ENCODE measurements at places on chromosomes 6 and 20.

GRCh38 chr6:37487591-37488380, 11.9 kb downstream of the CCDC167 start:
- DNase-seq: no peak

GRCh38 chr20:54178256-54178655, 4.5 kb upstream of the CYP24A1 start:
- DNase-seq: no peak

DNA sequence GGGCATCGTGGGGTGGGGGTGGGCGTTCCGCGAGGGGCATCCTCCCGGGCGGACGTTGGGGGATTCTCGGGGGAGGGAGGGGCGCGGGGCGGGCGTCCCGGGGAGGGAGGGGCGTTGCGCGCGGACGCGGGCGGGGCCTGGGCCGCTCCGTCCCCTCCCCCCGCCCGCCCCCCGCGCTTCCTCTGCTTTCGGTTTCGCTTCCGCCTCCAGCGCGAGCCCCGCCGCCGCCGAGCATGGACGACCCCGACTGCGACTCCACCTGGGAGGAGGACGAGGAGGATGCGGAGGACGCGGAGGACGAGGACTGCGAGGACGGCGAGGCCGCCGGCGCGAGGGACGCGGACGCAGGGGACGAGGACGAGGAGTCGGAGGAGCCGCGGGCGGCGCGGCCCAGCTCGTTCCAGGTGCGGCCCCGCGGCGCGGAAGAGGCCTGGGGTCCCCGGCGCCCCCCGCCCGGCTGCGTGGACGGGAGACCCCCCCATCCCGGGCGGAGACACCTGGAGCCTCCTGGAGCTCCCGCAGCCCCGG, at the start of gene OGFR:
Gene OGFR (plus strand): TSS at position 209 of the 528 bp plus-strand sequence. CDS start 25 bp downstream, at position 234.
- DNase-seq: no peak

GRCh38 chr20:48676795-48677460, 150.9 kb downstream of the PREX1 start:
- no peak for DNase-seq

- no peak for DNase-seq
Observed at GRCh38 chr20:2449386-2449785, 21.2 kb downstream of the SNRPB start.

DNA sequence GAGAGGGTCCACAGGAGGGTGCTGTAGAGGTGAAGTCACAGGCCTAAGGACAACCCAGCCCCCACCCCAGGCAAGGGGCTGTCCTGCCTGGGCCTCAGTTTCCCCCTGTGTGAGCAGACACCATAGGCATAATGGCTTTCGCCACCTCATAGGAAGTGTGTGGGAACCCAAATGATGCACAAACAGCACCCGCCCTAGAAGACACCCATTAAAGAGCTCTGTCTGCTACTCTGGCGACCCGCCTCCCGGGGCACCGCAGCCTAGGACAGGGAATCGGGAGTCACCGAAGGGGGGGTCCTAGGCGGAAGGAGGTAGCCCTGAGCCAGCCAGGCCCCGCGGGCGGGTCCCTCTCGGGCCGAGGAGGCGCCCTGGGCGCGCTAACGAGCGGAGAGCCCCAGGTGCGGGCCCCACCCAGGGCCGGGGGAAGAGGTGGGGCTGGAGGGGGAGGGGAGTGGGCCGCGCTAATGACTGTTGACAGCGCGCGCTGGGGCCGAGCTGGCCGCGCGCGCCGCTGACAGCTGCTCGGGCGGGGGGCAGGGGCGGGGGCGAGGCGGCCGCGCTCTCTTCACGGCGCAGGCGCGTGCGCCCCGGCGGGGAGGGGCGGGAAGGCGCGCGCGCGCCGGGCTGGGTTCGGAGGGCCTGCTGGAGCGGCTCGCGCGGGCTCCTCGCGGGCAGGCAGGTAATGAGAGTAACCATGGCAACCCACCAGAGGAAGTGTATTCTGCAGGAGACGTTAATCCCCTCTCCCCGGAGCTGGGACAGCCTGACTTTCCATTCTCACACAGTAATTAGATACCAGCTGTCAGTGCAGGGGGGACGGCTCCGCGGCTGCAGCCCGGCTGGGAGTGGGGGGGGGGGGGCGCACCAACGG, 48.9 kb downstream of the NOL4L start:
- DNase-seq: peak; percentile 46

- DNase-seq: no peak
Observed at GRCh38 chr6:373031-373430, 18.5 kb upstream of the IRF4 start.

Data from pons (tissue), 1 donor.